ENCODE measurements at places on chromosomes 13 and 19. TPM values are rescaled to one million over a fixed set of nuclear protein-coding genes. Genes with fewer than 3 reads are reported as not detected.

LRRC63 gene
- not detected for total RNA-seq

DNA sequence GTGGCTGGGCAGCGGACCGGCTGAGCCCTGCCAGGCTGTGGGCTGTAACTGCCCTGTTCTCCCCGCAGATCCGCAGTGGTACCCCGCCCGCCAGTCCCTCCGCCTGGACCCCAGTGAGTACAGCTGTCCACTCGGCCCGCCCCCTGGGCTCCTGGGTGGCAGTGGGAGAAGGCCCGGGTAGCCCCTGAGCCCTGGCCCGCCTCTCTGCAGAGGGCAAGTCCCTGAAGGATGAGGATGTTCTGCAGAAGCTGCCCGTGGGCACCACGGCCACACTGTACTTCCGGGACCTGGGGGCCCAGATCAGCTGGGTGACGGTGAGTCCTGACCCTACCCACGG, 8.3 kb downstream of the NDUFB7 start:
- no peak for DNase-seq
- no peaks in the 10 kb centered on the region for H3K36me3 ChIP-seq
- H3K27me3 ChIP-seq, result no peaks in the 10 kb centered on the region
- no peak overlapping the region for H3K4me3 ChIP-seq
- peaks cover 4% of the 10 kb centered on the region for H3K4me1 ChIP-seq
- H3K27ac ChIP-seq, result no peak overlapping the region

DNA sequence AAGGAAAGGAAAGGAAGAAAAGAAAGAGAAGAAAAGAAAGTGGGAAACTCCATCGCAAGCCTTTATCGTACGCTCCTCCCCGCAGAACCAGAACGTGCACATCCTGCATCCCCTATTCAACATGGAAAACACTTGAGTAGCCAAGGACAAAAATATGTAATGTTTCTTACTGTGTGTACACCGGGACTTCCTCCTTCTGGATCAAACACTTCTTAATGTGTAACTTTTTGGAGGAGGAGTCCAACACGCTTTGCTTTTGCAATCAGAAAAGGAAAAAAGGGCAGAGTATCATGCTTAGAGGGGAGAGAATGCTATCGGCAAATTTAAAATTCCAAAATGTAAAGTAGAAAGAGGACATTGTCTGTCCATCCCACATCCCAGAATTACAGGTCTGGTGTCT, 7.8 kb upstream of the SHFL start:
- H3K27me3 ChIP-seq, result no peaks in the 10 kb centered on the region
- no peak overlapping the region for H3K4me3 ChIP-seq
- no peak for DNase-seq
- H3K36me3 ChIP-seq, result no peaks in the 10 kb centered on the region
- no peaks in the 10 kb centered on the region for H3K4me1 ChIP-seq

DNA sequence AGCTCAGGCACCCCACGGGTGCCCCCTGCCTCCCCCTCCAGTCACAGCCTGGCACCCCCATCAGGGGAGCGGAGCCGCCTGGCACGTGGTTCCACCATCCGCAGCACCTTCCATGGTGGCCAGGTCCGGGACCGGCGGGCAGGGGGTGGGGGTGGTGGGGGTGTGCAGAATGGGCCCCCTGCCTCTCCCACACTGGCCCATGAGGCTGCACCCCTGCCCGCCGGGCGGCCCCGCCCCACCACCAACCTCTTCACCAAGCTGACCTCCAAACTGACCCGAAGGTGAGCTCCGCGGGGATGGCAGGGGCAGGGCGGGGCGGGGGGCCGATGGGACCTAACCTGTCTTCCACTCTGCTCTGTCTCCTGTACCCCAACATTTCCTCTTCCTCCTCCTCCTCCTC, 25.0 kb downstream of the CKM start:
- H3K27me3 ChIP-seq, result no peaks in the 10 kb centered on the region
- no peak overlapping the region for H3K27ac ChIP-seq
- no peaks in the 10 kb centered on the region for H3K4me1 ChIP-seq
- H3K36me3 ChIP-seq, result no peaks in the 10 kb centered on the region
- no peak for DNase-seq

- H3K4me1 ChIP-seq, result no peaks in the 10 kb centered on the region
- H3K27ac ChIP-seq, result no peak overlapping the region
- DNase-seq, result no peak
- H3K4me3 ChIP-seq, result no peak overlapping the region
Observed at GRCh38 chr19:34508540-34508939, 27.0 kb downstream of the WTIP start.

- H3K27ac ChIP-seq, result no peak overlapping the region
- DNase-seq, result no peak
- H3K27me3 ChIP-seq, result peaks cover 7% of the 10 kb centered on the region
- no peak overlapping the region for H3K4me3 ChIP-seq
- H3K4me1 ChIP-seq, result no peaks in the 10 kb centered on the region
Observed at GRCh38 chr19:29537181-29537580, 11.4 kb downstream of the VSTM2B start.

GRCh38 chr13:98480915-98481877, 95.7 kb downstream of the STK24 start:
- H3K36me3 ChIP-seq, result no peaks in the 10 kb centered on the region
- H3K27me3 ChIP-seq, result no peaks in the 10 kb centered on the region
- H3K4me3 ChIP-seq, result no peak overlapping the region
- H3K4me1 ChIP-seq, result peaks cover 72% of the 10 kb centered on the region
- peak; percentile 46 for DNase-seq

DNA sequence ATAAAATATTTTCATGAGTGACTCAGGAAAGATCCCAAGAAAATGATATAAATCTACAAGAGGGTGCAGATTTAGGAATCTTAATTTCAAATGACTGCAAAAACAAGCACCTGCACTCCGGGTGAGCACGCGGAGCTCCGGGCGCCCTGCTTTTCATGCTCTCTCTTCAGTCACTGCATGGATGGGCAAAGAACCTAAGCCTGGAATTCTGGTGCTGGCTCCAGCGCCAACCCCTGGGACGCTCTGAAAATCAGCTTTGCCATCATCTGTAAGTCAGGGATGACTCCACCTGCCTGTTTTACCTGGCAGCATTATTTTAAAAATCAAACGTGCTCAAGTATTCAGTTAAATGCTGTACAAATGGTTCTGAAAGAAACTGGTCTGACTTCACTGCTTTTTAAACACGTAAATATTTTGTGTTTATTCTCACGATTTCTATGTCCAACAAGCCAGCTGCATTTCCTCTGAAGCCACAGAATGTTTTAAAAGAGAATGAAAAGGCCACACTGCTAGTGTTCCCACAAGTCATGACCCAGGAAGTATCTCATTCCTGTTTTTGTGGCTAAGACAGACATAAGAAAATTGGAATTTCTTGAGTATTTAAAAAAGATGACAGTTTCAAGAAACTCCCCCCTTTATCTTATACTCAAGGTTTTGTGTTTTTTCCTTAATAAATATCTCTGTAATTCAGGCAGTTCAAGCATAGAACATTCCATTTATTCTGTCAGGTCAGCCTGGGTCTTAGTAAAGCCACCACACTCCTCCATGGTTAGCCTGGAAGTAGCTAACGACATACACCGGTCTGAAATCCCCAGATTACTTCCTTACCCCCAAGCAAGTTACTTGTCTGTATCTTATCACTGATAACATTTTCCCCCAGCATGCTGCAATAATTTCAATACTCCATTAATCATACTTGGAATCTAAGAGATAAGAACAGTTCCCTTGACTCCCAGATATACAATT, 81.1 kb downstream of the COL4A1 start:
- DNase-seq, result no peak
- H3K27me3 ChIP-seq, result no peaks in the 10 kb centered on the region
- H3K36me3 ChIP-seq, result no peaks in the 10 kb centered on the region
- H3K4me3 ChIP-seq, result no peak overlapping the region
- peaks cover 15% of the 10 kb centered on the region for H3K4me1 ChIP-seq

DNA sequence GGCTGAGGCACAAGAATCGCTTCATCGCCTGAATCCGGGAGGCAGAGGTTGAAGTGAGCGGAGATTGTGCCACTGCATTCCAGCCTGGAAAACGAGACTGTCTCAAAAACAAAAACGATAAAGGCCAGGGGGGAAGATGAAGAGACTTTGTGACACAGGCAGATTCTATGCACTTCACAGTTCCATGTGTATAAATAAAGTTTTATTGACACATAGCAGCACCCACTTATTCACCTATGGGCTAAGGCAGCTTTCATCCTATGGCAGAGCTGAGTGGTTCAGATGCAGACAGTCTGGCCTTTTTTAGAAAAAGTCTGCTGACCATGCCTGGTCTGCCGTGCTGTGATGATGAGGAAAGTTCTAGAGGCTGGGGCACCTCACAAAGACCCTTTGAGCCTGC, 5.6 kb downstream of the LMNB2 start:
- H3K4me1 ChIP-seq, result peaks cover 6% of the 10 kb centered on the region
- no peaks in the 10 kb centered on the region for H3K36me3 ChIP-seq
- H3K27me3 ChIP-seq, result no peaks in the 10 kb centered on the region
- DNase-seq, result no peak
- H3K4me3 ChIP-seq, result no peak overlapping the region

DNA sequence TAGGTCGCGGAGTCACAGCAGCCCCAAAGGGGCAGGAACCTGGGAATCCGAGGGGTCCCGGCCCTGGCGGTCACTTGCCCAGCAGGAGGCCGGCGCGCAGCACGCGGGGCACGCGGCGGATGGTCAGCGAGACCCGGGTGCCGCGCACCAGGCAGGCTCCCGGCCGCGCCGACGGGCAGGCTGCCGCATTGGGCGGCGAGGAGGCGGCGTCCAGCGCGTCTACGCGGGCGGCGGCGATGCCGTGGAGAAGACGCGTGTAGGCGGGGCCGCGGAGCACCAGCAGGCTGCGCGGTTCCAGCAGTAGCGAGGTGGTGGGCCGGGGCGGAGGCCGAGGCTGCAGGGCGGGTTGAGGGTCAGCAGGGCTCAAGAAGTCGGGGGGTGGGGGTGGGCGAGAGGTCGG, 607 bp upstream of the SYNE4 start:
- peaks cover 10% of the 10 kb centered on the region for H3K4me1 ChIP-seq
- H3K36me3 ChIP-seq, result no peaks in the 10 kb centered on the region
- DNase-seq, result peak; percentile 76
- H3K4me3 ChIP-seq, result peak overlapping the region; percentile 36

Measured in transverse colon (tissue), 4 donors.